CD4-positive, alpha-beta T cell treated with Interleukin-4 for 4 hours (primary cell): ENCODE measurements at places on chromosomes 3 and 15.

DNA sequence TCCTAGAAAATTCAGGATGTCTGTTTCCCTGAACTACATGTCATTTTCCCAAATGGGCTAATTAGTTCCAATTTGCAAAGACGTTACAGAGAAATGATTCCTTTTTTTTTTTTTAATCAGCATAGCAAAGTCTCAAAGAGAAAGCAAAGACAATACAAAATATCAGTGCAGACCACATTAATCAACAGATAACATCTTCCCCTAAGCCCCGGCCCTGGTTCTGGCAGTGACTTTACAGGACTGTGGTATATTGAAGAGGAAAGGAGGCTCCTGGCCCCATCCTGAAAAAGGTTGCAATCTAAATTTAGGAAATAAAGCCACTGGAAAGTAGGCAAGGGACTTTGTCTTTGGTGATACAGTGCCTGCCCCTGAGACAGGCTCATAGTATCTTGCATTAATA is 836.5 kb downstream of the NTRK3 start:
- DNase-seq = no peak

GRCh38 chr3:112086875-112087524 is 811 bp downstream of the C3orf52 start:
- no peak for DNase-seq

DNA sequence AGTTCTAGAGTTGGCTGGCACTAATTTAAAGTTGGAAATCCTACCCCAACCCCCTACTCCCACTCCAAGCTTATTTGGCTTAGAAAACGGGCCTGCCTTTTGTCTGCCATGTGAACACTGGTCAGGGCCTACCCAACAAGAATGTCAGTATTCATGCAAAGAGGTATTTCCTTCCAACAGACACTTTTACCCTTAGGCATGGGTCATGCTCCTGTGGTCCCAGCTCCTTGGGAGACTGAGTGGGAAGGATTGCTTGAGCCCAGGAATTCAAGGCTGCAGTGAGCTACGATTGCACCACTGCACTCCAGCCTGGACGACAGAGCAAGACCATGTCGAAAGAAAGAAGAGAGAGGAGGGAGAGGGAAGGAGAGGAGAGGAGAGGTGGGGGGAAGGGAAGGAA is 137.5 kb upstream of the LRTM1 start:
- DNase-seq = no peak

DNA sequence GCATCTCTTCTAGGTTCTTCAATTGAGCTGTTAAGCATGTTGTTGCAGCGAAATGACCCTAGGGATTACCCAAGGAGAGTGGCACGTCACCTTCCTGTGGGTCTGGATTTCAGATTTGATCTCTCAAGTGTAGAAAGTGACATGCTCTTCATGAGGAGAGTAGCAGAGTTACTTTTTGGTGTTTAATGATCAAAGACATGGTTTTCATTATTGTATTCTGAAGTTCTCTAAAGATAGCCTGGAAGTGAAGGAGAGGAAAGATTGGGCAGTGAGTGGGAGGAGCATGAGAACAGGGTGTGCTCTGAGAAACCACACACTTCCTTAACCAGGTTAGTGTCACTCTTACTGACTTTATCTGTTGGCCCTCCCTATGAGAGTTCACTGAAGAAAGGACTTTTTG is 153.6 kb downstream of the AKAP13 start:
- peak; percentile 42 for DNase-seq

DNA sequence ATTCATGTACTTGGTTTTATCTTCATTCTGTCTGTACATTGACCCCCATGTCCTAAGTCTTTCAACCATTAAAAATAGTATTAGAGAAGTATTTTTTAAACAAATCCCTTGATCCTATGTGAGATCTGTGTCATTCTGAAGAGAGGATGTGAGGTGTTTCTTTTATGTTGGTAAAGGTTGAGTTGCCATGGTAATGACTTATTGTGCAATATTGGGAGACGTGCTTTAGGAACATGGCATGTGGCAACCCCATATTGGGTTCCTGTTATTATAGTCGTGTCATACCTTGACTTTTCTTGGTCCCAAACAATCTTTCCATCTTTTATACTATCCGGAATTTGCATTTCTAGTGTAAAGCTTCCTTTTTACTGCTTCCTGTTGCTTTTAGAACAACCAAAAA is 203.1 kb downstream of the KCNAB1 start:
- DNase-seq = no peak
